Adipocyte (in vitro differentiated cells): ENCODE measurements at places on chromosomes 12 and 14.

DNA sequence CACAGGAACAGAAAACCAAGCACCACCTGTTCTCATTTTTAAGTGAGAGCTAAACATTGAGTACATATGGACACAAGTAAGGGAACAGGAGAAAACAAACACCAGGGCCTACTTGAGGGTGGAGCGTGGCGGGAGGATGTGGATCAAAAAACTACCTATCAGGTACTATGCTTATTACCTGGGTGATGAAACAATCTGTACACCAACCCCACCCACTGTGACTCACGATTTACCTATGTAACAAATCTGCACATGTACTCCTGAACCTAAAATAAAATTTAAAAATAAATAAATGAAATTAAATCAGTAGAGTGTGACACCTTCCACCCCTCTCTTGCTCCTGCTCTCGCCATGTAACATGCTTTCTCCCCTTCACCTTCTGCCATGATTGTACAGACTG lies 615.5 kb downstream of the RPL10L start:
- no peak for DNase-seq

GRCh38 chr12:54428050-54429013 lies 9.3 kb upstream of the ITGA5 start:
- no peak for DNase-seq

DNA sequence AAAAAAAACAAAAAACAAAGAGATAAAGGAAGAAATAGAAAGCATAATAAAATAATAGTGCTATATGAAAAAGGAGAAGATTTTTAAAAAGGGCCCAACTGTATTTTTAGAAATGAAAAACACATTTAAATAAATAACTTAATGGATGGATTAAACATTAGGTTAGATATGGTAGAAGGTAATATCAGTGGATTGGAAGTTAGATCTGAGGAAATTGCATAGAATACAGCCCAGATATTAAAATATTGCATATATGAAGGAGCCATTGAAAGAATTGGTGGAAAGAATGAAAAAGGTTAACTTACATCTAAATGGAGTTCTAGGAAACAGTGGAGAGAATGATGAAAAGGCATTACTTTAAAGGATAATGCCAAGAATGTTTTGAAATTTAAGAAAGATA lies 27.8 kb downstream of the CACNA1C start:
- no peak for DNase-seq

- DNase-seq = peak; percentile 51
Observed at GRCh38 chr12:64670919-64671639, 60.8 kb downstream of the RASSF3 start.

GRCh38 chr12:83084516-83085234 lies 398.0 kb downstream of the TMTC2 start:
- DNase-seq = no peak

- peak; percentile 60 for DNase-seq
Observed at GRCh38 chr12:102957339-102958050, at the start of gene ASCL1. Gene ASCL1, plus strand, starts transcription at chr12:102957674. Its CDS starts 571 bp downstream, at chr12:102958245.

DNA sequence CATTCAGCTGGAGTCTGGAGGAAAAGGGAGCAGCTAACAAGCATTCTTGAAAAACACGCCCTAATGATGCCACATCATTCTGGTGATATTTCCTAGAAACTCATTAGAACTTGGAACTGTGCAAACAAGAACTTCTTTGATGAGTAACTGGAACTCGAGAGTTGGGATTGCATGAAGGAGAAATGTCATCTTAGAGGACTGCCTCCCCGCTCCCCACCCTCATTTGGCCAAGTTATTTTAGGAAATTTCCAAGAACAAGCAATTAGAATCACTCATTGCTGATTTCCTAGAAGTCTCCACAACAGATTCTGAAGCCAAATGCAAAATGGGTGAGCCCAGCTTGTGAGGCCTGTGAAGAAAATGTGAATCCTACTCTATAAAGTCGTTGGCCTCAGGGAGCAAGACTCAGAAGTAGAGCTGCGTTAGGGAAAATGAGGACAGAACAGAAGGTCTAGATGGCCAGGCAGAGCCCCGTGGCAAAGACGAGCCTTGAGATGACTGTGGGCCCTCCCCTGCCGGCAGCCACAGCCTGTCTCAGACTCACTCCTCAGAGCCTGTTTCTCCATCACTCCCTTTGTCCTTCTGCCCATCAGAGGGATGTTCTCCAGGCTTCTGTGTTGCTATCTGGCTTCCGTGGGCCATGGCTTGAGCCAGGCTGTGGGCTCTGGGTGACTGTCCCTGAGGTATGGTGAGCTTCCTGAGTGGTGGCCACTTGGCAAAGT lies 38.4 kb downstream of the RTL1 start:
- no peak for DNase-seq

GRCh38 chr12:88638966-88639760 lies 58.9 kb upstream of the KITLG start:
- peak; percentile 51 for DNase-seq

DNA sequence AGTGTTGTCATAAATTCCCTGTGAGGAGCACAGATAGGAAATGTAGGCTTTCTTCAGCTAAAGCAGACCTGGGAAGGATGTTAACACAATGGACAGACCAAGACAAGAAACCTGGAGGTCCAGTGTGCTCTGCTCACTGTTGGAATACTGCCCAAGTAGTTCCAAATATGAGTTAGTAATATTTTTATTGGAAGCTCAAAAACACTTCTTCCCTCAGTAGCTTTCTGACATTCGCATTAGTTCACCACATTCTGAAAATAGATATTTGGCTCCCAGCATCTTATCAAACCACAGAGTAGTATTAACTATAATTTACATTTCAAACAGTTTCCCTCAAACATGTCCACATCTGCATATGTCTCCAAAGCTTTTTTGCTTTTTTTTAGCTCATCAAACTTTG lies 74.8 kb upstream of the PYGL start:
- DNase-seq = no peak

GRCh38 chr14:34023824-34024767 lies 73.2 kb upstream of the EGLN3 start:
- no peak for DNase-seq

DNA sequence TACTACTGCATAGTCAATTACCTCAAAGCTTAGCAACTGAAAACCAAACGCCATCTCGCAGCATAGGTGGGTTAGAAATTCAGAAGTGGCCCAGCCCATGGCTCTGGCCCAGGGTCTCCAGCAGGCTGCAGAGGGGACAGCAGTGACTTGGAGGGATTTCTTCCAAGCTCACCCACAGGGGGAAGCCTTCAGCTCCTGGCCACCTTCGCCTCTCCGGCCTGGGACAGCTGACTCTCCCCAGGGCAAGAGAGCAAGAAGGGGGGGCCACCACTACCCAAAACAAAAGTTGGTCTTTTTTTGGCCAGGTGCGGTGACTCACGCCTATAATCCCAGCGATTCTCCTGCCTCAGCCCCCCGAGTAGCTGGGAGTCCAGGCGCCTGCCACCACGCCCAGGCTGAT lies 32.2 kb upstream of the ANKRD9 start:
- DNase-seq = no peak

DNA sequence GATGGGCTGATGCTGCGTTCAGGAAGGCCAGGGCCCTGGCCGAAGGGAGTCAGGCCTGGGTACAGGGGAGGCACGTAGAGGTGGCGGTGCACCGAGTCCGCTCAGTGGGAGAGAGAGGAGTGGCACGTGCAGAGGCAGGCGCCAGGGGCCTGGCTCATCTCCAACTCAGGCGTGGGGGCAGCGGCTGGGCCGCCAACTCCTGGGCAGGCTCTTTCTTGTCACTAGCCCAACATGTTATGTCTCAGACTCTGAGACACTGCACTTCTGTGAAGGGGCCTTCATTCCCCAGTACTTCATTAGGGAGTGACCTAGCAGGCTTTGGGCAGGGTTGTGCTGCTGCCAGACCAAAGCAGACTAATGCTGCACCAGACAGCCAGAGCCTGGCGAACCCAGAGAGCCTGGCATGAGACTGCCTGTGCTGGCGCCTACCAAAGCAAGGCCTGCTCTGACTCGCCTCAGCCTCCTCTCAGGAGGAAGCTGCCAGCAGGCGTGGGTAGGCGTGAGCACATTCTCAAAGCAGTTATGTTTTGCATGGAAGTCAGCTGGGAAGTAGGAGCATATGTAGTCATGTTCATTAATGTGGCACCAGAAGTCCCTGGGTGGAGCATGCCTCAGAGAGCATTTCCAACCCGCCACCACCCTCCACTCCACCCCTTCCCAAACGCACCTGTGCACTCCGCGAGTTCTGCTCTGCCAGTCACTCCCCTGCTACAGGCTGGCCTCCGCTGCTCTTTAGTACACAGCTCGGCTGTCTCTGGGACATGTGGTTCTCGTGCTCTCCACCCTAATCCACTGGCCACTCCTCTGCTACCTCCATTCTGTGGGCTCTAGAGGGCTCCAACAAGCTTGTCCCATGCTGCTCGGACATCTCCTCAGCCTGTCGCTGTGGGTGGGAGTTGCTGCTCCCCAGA lies 9.7 kb downstream of the CKB start:
- no peak for DNase-seq

- no peak for DNase-seq
Observed at GRCh38 chr14:95236221-95236620, 78.9 kb upstream of the DICER1 start.

DNA sequence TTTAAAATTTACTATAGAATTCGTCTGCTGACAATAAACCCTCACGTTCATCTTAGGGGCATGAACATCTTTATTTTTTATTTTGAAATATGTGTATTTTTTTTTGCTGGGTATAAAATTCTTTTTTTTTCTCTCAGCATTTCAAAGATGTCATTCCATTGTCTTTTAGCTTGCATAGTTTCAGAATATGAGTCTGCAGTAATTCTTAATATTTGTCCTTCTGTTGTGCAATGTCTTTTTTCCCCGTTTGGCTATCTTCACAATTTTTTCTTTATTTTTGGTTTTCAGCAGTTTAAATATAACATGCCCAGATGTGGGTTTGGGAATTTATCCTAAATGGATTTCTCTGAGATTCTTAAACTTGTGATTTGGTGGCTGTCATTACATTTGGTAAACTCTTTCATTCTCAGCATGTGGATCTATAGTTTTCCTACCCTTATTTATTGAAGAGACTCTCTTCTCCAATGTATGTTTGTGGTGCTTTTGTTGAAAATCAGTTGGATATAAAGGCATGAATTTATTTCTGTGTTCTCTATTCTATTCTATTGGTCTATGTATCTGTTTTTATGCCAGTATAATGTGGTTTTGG lies 37.8 kb upstream of the PLBD1 start:
- DNase-seq = no peak

GRCh38 chr12:92142251-92142926 lies 3.3 kb downstream of the BTG1 start:
- DNase-seq = peak; percentile 14

DNA sequence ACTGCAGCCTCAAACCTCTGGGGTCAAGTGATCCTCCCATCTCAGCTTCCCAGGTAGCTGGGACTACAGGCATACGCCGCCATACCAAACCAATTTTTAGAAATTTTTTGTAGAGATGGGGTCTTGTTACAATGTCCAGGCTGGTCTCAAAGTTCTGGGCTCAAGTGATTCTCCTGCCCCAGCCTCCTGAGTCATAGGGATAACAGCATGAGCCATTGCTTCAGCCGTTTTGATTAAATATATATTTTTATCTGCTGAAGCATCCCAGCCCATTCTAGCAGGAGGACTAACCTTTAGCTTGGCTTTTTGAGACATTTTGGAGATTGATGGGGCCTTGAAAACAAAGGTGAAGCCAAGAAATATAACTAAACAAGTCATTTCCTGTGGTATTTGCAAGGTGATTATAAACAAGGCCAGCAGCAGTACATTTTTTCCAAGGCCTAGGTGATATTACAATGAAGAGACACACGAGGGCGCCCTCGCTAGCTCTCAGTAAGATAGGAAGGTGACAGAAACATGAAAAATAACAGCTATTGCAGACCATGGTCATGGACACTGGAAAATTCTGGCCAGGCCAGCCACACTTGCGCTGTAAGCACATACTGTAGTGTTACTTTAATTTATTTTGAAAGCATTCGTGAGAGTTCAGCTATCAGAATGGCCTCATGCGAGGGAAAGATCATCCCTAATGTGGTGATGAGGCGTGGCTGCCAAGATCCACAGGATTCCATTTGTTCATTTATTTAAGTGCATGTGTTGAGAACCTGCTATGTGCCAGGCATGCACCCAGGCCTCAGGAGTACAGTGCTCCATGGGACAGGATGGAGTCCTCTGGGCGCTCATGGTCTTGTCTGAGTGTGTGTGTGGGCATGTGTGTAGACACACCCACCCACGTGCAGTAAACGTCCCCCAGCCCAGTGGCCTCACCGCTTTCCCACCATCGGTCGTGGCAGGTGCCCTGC lies 63.5 kb downstream of the DGLUCY start:
- peak; percentile 84 for DNase-seq

DNA sequence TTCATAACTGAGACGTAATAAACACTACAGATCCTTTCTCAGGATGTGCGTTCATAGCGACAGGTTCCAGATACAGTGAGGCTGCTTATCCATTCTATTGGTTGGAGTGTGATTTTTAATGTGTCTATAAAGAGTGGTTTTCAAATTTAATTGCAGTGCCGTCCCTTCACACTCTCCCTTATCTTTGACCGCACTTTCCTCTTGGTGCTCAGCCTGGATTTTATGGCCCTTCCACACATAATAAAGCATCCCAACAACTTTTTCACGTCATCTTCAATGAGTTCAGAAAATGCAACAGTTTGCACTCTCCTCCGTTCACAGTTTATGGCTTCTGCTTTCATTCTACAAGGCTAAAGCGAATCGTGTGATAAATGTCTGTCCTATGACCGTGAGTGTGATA lies 1209.9 kb downstream of the BCL11B start:
- no peak for DNase-seq

DNA sequence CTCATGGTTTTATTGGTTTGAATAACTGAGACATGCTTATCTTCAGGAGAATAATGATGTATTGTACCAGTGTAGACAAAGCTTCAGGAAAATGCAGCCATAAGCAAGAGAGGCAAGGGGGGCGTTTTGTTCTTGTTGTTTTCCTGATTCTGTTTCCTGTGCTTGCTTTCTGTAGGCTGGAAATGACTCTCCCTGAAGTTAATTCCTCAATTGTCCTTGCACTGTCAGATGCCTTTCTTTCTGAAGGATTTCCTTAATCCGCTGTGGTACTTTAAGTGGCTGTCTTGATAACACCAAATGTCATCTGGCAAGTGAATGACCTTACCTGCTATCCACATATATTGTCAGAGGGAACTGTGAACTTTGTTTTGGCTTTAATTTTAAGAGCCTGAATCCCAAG lies 220.0 kb downstream of the NEDD1 start:
- no peak for DNase-seq

DNA sequence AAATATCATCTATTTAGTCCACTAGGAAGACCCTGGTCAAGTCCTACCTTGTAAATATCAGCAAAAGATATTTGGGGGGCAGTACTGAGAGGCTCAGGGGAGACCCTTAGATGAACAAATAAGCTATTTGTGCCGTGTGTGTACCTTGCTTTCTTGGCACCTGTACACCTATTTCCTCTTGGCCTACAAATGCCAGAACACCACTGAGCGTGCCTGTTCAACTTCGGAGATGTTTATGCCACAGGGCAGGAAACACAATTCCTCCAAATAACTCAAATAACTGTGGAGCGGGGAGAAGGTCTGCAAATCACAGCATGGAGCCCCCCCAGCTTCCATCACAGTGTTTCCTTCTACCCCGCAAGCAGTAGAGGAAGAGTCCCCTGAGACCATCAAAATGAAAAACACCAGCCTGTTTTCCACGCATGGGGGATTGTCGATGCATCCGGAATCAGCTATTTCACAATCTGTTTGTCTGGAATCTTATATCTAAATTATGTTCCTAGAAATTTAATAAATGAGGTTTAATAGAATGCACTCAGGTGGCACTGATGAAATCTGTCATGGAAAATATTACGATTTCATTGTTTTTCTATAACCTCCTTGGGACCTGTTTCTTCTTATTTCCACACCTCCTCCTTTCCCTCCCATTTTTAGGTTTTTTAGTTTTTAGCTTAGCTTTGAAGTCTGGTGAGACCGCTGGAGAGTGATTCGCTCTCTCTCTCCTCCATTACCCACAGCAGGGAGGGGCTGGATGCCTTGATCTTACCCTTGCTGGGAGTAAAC lies 254.0 kb upstream of the SRRM4 start:
- no peak for DNase-seq

GRCh38 chr12:22799503-22799902 lies 174.5 kb downstream of the ETNK1 start:
- DNase-seq = no peak
